ENCODE measurements at places on chromosomes 5 and 9. TPM values are rescaled to one million over a fixed set of nuclear protein-coding genes. Genes with fewer than 3 reads are reported as not detected.

DNA sequence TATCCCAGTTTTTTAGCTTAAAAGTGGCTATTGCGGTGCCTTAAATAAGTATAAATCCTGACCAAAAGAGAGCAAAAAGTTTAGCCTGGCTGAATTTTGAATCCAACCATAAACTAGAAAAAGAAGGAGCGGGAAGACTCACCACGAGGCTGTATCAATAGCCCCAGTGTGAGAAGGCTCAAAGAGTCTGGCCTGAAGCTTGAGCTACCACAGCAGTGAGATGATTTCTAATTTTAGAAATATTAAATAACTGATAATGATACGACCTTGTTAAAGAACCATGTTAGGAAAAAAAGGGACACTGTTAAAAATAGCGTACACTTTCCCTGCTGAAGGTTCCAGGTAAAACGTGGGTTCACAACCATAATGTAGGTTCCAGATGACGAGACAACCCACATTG lies 134.1 kb upstream of the ZNF462 start:
- no peak for DNase-seq

DNA sequence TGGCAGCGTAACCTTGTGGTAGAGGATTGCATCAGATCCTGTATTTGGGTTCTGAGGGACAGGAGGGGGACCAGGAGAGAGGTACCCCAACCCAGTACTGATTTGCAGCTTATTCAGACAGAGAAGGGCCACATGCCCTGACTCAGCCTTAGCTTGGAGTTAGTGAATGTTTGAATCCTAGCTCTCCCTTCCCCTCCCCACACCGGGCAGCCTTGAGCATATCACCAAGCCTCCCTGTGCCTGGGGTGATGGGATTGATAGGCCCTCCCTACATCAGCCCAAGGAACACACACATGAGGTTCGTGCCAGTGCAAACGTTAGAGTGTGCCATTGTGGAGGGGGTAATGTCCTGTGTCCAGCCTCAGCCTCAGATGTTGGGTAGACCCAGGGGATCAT lies 71.9 kb downstream of the AMBP start:
- DNase-seq = no peak

DNA sequence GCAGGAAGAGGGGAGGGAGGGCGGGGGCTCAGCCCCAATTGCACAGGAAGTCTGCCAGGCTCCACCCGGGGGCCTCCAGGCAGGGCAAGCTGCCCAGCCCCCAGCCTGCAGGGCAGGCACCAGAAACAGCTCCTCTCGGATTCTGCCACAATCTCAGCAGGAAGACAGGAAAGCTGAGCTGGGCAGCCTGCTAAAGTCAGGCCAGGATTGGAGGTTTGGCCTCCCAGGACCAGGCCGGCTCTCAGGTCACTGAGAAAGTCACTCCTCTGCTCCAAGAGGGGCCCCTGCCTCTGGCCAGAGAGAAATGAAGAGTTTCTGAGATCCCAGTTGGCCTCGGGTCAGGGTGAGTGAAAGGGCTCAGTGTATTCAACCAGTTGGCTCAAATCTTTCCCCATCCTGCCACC lies 54.6 kb upstream of the STXBP1 start:
- DNase-seq = no peak

DNA sequence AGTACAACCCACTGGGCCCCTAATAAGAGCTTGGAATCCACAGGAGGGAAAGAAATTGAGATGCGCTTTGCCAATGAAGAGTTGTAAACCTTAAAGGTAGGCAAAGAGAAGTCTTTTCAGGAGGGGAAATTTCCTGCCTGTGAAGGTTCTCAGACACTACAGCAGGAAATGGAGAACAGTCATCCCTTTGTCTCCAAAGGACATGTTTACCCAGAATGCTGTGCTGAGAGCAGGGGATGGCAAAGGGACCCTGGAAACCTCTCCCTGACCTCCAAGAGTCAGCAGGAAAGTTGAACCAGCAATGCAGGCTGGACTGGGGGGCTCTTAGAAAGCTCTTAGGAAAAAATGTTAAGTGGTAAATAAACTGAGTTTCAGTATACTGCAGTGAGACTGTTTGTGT lies 103.2 kb downstream of the AK8 start:
- DNase-seq = no peak

DNA sequence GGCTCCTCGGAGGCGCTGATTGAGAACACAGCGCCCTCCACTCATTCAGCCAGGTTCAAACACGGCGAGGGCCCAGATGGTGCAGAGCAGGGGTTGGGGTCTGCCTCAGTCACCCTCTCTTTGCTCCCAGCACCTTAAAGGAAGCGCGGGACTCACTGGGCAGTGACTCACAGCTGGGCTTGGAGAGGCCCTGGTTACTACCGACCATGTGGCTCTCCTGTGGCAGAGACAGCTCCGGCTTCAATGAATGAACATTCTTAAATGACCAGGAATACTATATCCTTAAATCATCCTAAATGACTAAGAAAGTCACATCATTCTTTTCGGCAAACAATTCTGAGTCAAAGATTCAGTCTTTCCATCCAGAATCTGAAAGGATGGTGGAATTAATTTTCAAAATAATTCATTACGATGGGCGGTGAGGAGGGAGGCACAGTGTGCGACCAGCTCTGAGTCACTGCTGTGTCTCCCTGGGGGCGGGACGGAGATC lies 1.6 kb upstream of the INPP5E start:
- peak; percentile 13 for DNase-seq

The PCDHA6 gene
- total RNA-seq = not detected

DNA sequence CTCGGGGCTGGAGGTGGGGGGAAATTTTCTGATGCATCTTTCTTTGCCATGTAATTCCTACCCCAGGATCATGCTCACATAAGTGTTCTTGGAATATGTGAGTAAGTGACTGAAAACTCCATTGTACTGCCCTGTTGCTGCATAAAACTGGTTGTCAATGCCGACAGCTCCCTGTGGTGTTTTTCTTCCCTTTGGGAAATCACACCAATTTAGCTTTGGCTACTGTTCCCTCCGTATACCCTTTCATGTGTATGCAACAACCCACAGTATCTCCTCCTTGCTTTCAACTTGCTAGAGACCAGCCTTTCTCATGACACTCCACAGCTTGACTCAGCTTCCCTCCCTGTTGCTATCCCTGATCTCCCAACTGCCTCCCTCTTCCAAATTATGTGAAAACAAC lies 240.6 kb downstream of the TRIM32 start:
- no peak for DNase-seq

DNA sequence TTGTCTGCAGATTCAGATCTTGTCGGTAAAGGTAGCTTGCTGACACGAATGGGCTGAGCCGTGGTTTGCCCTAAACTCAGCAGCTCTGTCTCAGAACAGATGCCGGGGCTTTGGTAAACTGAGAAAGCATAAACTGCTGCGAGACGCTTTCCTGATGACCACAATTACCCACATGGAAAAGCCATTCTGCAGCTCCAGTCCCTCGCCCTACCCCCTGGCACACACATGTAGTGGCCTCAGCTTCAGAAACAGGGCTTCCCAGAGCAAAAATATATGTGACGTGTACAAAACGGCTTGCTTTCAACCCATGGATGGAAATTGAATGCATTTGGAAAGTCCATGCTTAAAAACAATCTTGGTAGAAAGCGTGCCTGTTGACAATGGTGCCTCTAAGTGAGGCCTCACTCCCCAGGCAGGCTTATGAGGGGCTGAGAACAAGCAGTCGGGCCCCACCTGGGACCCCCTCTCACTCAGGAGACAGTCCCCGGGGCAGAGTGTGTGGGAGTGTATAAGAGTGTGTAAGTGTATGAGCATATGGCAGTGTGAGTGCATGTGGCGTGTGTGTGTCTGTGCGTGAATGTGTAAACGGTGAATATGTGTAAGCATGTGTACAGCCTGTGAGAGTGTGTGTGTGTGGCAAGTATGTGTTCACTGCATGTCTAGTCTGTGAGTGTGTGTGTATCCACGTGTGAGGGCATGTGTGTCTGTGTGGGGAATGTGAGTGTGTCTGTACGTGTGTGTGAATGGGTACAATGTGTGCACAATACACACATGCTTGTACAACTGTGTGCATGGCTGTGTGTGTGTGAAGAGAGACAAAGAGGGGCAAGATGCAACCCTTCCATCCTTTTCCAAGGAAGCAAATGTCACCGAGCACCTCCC lies 88.2 kb upstream of the SMIM23 start:
- DNase-seq = no peak

The GADD45G gene
- total RNA-seq = 43.3 TPM

All from adrenal gland (tissue), 19 donors.